ENCODE measurements at places on chromosomes 2 and 18.

GRCh38 chr2:116952254-116952653, 862.2 kb upstream of the DDX18 start:
- DNase-seq, result no peak

GRCh38 chr2:171420728-171421563, 12.8 kb downstream of the METTL8 start:
- DNase-seq, result no peak

DNA sequence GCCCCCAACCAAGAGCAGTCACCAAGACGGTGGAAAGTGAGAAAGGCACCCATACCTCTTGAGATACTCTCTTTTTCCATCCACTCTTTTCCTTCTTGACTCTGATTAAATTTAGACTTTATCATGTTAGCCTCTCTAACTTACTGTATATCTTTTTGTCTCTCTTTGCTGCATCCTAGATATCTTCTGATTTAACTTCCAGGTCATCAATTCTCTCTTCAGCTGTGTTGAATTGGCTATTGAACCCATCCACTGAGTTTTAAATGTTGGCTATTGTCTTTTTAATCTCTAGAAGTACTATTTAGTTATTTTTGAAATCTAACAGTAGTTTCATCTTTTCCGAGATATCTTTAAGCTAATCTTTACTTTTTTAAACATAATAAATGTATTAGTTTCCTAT, 78.3 kb upstream of the MBOAT2 start:
- no peak for DNase-seq

GRCh38 chr2:220276741-220277444, 649.5 kb downstream of the SLC4A3 start:
- no peak for DNase-seq

- no peak for DNase-seq
These were observed 29.1 kb upstream of the SELENOI start for GRCh38 chr2:26316845-26317244.

DNA sequence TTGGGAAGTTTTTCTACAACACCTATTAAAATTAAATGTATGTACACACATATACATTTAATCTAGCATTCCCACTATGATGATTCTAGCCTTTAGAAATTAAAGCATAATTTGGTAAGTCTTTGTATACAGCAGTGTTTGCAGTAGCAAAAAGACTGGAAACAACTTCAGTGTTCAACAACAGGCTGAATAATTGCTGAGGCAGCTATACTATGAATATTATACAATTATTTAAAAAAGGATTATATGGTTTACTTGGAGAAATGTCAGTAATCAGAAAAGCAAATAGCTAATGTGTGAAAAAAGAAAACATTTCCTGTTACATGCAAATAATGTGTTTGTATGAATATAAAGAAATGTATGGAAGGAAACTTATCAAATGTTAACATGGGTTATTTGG, 1.4 kb upstream of the ZNF638 start:
- no peak for DNase-seq

DNA sequence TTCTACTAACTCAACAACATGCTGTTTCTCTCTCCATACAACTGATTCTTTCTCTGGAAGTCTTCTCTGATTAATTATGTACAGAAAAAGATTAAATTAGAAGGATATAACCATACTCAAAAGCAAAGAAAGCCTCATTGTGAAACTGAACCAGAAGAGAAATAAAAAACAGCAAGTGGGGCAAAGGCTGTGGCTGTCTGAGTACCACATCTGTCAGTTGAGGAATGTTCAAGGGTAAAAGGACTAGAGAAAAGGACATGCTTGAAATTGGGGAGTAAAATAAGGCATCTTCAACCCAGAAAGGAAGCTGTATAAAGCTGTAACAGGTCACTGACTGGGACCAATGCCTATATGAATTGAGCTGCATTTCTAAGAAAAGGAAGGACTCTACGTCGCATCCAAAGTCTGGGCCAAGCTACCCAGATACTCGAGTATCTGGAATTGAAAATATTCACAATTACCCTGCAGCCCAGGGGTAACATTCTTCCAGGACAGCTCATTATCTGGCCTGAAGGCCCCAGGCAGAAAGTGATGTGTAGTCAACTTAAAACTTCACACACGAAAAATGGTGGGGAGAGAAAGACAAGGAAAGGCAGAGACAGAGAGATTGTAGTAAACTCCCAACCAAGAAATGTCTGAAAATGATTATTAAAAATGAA, 356.0 kb upstream of the GALNT5 start:
- no peak for DNase-seq

DNA sequence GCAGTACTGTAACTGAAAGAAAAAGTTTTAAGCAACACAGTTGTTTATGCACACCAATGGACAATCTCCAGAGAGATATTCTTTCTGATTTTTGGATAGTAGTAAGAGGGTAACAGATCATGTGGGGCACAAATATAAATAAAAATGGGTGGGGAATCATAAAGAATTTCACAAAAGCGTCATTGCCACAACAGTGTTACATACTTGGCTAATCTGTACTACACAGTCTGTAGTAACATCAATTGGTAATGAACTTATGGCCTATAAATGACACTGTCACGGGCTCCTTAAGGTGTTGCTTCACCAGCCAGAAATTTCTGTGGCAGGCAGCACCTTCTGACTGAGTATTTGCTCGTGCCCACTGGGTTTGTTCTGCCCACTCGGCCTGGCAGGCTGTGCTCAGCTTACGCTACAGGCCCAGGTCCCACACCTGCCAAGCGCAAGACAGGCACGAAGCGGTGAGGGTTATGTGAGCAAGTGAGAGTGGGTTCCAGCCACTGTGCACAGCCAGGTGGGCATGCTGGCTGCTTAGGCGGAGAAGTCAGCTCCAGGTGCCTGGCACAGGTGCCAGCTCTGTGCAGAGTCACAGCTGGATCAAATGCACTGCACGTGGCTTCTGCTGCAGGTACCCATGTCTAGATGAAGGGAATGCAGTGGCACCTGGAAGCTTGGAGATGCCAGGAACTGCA, 532.5 kb upstream of the SLC39A10 start:
- no peak for DNase-seq

- DNase-seq, result no peak
These were observed 262.7 kb downstream of the ATAD2B start for GRCh38 chr2:23664066-23664788.

- no peak for DNase-seq
These were observed 89.9 kb downstream of the UBE2E3 start for GRCh38 chr2:181070119-181070835.

GRCh38 chr2:128306931-128307460, 11.7 kb downstream of the HS6ST1 start:
- DNase-seq, result no peak

DNA sequence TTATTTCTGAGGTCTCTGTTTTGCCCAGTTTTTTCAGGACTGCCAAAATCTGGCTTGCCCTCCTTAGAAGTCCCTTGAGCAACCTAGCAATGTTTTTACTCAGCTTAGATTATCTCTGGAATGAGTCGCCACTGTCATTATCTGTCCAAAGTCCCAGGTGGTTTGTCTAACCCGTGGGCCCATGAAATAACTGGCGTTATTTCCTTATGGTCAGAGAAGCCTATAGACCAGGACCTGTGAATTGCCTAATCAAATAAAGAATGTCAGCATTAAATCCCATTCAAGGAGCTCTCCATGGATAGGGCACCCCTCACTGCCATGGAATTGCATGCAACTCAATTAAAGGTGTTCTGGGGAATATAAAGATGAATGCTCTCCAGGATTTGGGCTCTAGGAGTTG, 373.9 kb downstream of the SETBP1 start:
- DNase-seq, result no peak

- no peak for DNase-seq
These were observed 45.3 kb downstream of the FRZB start for GRCh38 chr2:182821182-182821581.

GRCh38 chr2:27717070-27717795, 53.5 kb downstream of the SLC4A1AP start:
- DNase-seq, result no peak

- DNase-seq, result no peak
These were observed 35.2 kb downstream of the ST3GAL5 start for GRCh38 chr2:85853499-85854165.

DNA sequence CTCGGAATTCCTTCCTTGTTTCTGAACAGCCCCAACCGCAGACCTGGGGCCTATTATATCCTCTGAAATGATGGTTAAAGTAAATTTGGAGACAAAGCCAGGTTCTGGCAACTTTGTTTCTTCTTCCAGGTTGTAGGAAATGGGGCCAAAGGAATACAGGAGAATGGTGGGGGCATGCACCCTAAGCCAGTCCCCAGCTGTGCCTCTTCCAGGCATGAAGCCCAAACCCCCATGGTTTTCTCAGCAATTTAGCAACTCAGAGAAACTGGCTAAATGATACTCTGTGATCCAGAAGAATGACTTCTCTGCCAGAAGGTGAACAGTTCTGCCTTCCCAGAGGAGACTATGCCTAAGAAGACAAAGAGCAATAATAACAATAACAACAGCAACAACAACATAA, 635.0 kb upstream of the FANCL start:
- no peak for DNase-seq

GRCh38 chr2:69514406-69514805, 77.2 kb upstream of the NFU1 start:
- DNase-seq, result no peak

GRCh38 chr18:55416791-55417190, 171.2 kb downstream of the TCF4 start:
- no peak for DNase-seq

DNA sequence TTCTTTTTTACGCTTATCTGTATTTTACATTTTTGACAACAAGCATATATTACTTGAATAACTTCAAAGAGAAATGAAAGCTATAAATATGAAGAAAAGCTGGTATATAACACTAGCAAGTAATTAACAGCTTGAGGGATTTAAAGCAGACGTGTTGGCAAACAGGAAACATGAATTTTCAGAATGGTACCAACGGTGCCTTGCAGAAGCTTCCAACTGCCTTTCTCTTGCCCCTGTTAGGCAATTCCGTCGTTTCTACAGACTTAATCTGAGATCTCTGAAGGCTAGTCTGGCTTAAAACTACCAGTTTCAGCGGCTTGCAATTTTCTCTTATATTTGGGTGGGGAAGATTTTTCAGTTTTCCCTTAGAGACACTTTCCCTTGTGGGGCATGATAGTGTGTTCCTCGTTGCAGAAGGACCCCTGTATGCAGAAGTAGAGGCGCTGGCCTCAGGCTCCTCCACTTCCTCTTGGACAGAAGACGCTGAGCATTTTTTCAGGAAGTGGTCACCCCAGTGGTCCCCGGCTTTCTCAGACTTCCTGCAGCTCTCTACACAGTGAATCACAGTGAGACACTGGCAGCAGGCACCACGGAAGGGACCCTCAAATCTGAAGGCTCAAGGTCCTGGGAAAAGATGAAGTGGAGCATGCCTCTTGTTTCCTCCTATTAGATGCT, 56.2 kb upstream of the SLC16A14 start:
- no peak for DNase-seq

- no peak for DNase-seq
These were observed 149.7 kb downstream of the SMAD7 start for GRCh38 chr18:48800876-48801727.

DNA sequence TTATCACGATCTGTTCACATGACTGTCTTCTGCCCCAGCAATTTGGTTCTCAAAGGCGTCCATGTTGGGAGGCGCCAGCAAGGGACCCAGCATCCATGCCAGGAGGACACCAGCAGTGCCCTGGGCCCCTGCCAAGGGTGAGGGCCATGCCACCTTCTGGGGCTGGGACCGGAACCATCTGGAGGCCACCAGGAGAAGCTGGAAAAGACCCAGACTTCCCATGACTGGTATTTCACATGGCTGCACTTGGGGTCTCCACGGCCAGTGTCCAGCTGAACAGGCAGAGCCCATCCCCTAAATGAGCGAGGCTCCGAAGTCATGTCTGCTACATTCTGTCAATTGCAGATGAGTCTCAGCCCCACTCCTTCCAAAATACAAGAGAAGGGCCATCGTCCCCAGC, 306.8 kb upstream of the HS6ST1 start:
- no peak for DNase-seq

DNA sequence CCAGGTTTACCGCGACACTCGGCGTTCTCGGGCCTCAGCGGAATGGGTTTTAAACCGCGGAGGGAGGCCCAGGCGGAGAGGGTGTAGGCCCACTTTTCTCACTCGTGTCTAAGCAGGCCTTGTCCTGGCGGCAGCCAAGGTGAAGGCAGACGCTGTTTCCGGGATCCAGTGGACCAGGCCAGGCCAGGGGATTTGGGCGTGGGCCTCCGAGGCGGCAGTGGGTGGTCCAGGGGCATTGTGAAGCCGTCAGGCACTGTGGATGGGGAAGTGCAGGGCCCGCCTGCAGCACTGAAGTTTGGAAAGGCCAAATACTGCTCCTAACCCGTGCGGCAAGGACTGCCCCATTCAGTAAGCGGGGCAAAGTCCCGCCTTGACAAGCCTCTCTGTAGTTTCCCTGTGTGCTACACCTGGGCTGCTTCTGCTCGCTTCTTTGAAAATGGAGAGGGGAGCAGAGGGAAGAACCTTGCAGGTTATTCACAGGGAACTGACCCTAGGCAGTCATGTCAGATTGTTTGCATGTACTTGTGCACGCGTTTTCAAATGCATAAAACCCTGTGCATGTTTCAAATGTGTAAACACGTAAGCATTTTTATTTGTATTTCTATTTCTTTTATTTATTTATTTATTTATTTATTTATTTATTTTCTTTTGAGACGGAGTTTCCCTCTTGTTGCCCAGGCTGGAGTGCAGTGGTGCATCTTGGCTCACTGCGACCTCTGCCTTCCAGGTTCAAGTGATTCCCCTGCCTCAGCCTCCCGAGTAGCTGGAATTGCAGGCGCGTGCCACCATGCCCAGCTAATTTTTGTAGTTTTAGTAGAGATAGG, 7.5 kb upstream of the DLX2 start:
- no peak for DNase-seq

DNA sequence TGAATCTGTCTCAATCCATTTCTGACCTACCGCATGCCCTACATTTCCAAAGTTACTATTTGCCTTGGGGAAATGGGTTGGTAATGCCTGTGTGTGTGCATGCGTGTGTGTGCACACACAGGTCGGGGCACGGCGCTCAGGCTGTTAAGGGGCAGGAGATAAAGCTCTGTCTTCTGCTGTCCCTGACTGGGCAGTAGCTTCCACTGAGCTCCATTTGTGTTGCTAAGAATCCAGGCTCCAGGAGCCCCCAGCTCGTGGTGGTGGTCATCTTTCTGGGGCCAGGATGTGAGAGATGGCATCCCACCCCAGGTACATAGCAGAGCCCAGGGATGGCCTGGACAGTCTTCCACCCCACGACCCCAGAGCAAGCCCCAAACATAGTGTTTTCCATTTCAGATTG, 66.7 kb upstream of the HS6ST1 start:
- DNase-seq, result no peak

GRCh38 chr2:202185156-202185555, 53.2 kb downstream of the SUMO1 start:
- no peak for DNase-seq

GRCh38 chr2:189951791-189952535, 110.6 kb downstream of the MSTN start:
- no peak for DNase-seq

DNA sequence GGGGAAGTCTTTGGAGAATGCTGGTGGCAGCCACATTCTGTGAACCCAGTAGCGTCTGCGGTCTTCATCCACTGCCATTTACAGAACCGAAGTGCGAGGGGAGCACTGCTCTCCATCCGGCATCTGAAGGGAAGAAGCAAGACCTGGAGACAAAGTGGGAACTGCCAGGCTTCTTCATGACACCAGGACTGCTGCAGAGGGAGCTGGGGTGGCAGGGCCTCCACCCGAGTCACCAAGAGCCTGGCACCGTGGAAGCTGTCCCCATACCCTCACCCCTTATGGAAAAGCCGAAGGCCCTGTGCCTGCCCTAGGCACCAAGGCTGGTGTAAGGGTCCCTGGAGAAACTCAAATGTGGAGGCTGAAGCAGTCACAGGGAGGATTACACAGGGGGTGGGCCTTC, 79.8 kb downstream of the CIB4 start:
- no peak for DNase-seq

- no peak for DNase-seq
These were observed 242.6 kb downstream of the TTC32 start for GRCh38 chr2:19659024-19659792.

All from activated CD4-positive, CD25-positive, alpha-beta regulatory T cell (primary cell).